GM23248 (cell line): ENCODE measurements at places on chromosomes 7 and 10. TPM values are rescaled to one million over a fixed set of nuclear protein-coding genes. Genes with fewer than 3 reads are reported as not detected.

SFTPA1 gene
- total RNA-seq: not detected in 2 replicates

CALCR gene
- total RNA-seq: not detected in 2 replicates

DNA sequence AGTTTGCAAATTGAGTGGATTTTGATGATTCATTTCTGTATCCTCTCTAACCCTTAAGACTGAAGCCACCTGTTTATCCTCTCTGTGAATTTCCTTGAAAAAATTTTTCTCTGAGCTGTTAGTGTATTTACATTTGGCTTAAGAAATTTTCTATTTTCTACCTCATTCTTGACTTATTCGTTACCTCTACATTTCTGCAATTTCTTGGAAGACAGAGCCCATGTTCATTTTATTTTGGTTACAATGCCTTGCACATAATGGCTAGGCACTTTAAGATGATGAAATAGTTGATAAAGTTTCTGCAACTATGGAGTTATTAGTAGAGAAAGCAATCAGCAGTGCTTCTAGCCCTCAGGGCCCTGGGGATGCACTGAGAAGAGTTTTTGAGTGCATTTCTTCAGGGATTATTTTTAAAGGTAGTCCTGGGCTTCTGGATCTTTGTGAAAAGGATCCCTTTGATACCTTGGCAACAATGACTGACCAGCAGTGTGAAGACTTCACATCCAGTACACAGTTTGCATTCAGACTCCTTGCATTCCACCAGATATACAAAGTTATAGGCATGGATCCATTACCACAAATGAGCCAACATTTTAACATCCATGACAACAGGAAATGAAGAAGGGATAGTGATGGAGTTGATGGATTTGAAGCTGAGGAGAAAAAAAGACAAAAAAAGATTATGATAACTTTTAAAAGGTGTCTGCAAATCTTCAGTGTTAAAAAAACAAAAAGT lies 68.2 kb downstream of the CH25H start:
- peaks cover 14% of the 10 kb centered on the region for H3K4me1 ChIP-seq
- no peaks in the 10 kb centered on the region for H3K36me3 ChIP-seq
- DNase-seq: no peak
- H3K27me3 ChIP-seq: no peaks in the 10 kb centered on the region
- peak overlapping the region; percentile 6; the same call in 1 of the 2 replicates for H3K27ac ChIP-seq
- H3K4me3 ChIP-seq: no peak overlapping the region

DNA sequence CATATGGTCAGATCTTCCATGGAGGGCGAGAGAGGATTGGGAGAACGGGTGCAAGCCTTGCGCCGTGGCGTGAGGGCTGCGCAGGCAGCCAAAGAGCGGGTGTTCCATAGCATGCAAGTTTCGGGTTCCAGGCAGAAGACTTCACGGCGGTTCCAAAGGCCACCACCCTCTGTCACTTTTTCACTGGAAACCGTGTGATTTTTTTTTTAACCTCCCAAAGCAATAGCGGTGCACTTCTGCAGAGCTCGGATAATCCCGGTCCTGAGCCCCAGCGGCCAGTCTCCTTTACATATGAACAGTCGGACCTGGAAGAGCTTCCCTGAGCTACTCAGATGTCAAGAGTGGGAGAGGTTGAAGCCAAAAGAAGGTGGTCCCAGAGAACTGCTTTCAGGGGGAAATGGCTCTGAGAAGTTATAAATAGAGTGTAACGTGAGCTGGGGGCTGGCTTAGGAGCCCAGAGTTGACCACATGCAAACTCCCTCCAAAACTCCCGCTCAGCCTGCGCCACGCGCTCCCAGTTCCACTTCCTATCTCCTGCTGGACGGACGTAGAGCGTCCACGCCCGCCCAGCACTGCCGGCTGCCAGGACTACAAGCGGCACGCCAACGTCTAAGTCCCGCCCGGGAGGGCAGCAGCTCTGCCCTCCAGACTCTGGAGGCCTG lies at the start of gene MEOX2:
Gene MEOX2 (minus strand): TSS at position 389 of the 662 bp plus-strand sequence. CDS start 281 bp downstream, at position 108.
- peaks cover 93% of the 10 kb centered on the region for H3K27me3 ChIP-seq
- H3K4me3 ChIP-seq: peak within 1 kb of the TSS; percentile 47
- no peak within 1 kb of the TSS for H3K27ac ChIP-seq
- H3K4me1 ChIP-seq: peaks cover 4% of the 10 kb centered on the region; the same call in 1 of the 2 replicates
- H3K36me3 ChIP-seq: no peaks in the 10 kb centered on the region

IGFBP1 gene
- total RNA-seq: 1.3 TPM in 1 of 2 replicates, not detected in the other
